Smooth muscle cell of trachea (primary cell): ENCODE measurements at places on chromosomes 5 and 9. TPM values are rescaled to one million over a fixed set of nuclear protein-coding genes. Genes with fewer than 3 reads are reported as not detected.

The SETX gene
- 72.1 and 77.4 TPM in 2 replicates for total RNA-seq

The AGXT2 gene
- 0.17 TPM in 1 of 2 replicates, not detected in the other for total RNA-seq

The CEL gene
- total RNA-seq: under 0.01 and 0.66 TPM in 2 replicates

The EGFLAM gene
- 2.5 and 3.0 TPM in 2 replicates for total RNA-seq

The PCDHA8 gene
- total RNA-seq: under 0.01 and 0.15 TPM in 2 replicates

The NACC2 gene
- total RNA-seq: 19.9 and 30.3 TPM in 2 replicates

The LCN15 gene
- under 0.01 TPM in 1 of 2 replicates, not detected in the other for total RNA-seq

The GPX3 gene
- 7.6 and 18.4 TPM in 2 replicates for total RNA-seq

The BSPRY gene
- total RNA-seq: not detected in 2 replicates

The KLHL3 gene
- total RNA-seq: 1.2 and 3.8 TPM in 2 replicates

The LHX2 gene
- not detected in 2 replicates for total RNA-seq

The FAM13B gene
- 20.2 and 33.5 TPM in 2 replicates for total RNA-seq

The HTR1A gene
- total RNA-seq: not detected in 2 replicates

The SAXO1 gene
- total RNA-seq: under 0.01 and 0.17 TPM in 2 replicates

The MYORG gene
- 1.2 and 1.9 TPM in 2 replicates for total RNA-seq

The NIM1K gene
- total RNA-seq: 5.4 and 9.1 TPM in 2 replicates

The P4HA2 gene
- 225 and 590 TPM in 2 replicates for total RNA-seq
